ENCODE measurements at places on chromosomes 5 and 9.

GRCh38 chr9:136750526-136750925 is 2.2 kb upstream of the LCN6 start:
- DNase-seq = no peak

DNA sequence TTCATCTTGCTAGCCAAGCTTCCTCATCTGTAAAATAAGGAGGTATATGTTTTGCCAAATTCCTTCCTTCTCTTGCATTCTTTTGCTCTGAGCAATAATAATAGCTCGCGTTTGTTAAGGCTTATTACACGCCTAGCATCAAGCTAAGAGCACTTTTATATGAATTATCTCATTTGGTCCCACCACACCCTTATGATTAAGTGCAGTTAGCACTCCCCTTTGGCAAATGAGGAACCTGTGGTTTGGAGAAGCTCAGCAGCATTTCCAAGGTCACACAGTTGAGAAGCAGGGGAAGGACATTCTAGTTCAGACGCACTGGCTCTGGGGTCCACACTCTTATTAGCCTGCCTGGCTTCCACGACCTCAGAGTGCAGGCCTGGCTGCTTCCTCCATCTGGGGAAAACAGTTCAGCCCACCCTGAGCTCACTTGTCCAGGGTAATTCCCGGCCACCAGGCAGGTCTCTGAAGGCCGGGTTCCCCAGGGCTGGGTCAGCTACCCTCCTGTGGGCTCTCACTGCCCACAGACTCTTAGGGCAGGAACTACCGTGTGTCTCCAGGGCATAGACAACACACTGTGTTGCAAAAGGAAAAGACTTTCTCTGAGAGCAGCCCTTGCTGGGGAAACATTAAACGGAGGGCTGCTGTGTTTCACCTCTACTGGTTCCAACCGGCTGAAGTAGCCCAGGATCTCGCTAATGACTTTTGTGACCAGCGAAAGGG is 9.9 kb upstream of the FBP1 start:
- DNase-seq = no peak

GRCh38 chr9:134386951-134387831 is 60.9 kb downstream of the RXRA start:
- DNase-seq = no peak

DNA sequence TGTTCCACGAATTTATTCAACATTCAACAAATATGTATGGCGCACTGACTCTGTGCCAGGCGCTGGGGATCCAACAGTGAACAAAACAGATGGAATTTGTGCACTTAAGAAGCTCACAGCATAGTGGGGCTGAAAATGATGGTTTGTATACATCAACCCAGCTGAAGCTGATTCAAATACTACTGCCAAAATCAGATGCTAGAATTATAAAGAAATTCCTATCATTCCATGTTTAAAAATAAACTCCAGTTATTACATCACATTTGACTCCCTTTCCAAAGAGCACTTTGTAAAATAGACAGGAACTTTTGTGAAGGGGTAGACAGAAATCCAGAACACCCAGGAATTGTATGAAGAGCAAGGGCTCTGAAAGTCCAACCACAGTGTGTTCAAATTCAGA is 54.1 kb downstream of the ZNF608 start:
- DNase-seq = no peak

GRCh38 chr5:132456987-132457361 is 33.6 kb downstream of the IRF1 start:
- no peak for DNase-seq

GRCh38 chr9:34230556-34230955 is 51.7 kb downstream of the UBAP1 start:
- no peak for DNase-seq

DNA sequence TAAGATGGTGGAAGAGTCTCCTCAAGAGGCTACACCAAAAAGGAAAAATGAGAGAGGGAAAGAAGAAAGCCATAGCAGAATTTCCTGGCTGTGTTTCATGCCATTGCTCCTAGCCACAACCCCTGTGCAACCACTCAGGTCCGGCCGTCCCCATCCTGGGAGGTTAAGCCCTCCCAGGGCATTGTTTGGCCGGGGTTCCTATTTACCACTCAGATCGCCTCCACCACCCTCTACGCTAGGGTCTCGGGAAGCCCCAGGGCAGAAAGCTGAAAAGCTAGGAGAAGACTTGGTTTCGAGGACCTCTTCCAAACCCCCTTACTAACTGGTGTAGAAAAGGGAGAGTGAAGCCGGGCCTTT is 715 bp downstream of the RC3H2 start:
- no peak for DNase-seq

GRCh38 chr5:130939059-130939458 is 226.0 kb downstream of the HINT1 start:
- DNase-seq = no peak

- no peak for DNase-seq
Measured at GRCh38 chr5:16245956-16246355, 66.4 kb upstream of the MARCHF11 start.

DNA sequence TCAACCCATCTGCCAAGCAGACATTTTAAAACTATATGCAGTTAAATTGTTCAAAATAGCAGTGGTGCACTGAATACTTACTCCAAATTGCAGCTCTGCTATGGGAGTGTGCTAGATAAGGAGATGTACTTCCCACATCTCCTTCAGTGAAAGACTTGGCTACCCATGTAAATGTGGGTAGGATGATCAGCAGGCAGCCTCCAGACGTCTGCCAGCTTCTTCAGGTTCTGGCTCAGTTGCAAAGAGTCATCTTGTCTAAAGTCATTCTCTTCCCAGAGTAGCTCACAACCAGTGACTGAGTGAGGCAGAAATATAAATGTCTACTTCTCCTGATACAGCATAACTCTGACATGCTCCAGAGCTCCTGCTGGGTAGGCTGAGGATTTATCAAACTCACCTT is 1050.0 kb upstream of the CDH10 start:
- DNase-seq = no peak
